ENCODE measurements at places on chromosomes 6 and 20.

DNA sequence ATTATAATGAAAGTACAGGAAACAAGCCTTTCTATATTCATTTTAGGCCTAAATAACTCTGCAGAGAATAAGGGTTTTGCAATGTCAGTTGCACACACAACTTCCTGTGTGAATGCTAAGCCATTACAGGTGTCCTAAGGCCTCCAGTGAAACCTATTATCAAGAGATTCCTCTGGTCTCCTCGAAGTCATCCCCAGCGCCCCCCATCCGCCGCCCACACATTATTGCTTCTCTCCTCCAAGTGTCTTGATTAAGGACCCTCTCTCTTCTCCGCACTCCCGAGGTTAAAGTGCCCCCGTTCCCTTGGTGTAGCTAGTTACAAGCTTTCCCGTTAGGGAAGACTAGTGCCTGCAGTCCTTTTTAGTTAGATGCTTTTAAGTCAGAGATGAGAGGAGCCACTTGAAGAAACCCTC lies 1.3 kb downstream of the HIVEP2 start:
- DNase-seq, result no peak

- DNase-seq, result no peak
Observed at GRCh38 chr6:160391419-160392116, 43.4 kb downstream of the SLC22A3 start.

- no peak for DNase-seq
Observed at GRCh38 chr6:129475477-129476247, 234.3 kb downstream of the ARHGAP18 start.

DNA sequence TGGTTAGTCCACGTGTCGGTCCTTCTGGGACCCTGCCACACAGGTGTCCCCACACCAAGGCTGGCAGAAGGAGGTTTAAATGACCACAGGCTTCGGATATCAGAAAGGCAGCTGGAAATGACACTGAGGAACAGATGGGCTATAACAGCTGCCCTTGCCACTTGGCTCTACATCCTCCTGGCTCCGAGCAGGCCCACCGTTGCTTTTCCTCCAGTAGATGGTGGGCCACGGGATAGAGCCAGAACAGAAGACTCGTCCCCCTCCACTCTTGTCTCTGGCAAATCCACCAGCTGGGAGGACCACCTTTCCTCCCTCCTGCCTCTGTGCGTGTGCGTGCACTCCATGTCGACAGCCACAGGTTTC lies 17.6 kb downstream of the WRNIP1 start:
- no peak for DNase-seq

GRCh38 chr6:107132330-107132954 lies 17.1 kb upstream of the BEND3 start:
- DNase-seq, result no peak

GRCh38 chr6:143536866-143537691 lies 25.6 kb upstream of the FUCA2 start:
- no peak for DNase-seq

DNA sequence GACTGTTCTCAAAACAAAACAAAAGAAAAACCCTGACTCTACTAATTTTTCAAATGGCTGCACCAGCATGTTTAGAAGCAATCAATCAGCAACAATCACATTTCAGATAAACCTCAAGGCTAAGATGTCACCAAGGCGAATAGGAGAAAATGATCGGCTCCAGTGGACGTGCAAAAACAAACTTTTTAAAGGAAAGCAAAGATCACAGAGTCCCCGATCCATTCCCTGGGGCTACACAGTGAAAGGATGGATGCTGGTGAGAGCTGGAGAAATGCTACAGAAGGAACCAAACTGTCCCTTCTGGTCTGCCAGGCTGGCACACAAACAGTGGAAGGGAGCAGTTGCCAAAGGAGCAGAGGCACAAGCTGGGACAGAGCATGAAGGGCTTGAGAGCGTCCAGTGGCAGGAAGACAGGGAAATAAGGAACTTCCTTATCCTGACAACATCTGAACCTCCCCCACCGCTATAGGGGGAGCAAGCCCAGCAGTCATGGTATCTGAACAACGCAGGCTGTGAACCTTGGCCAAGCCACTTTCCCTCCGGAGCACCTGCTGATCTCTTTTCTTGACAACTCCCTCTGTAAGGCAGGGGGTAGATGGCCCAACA lies 73.7 kb upstream of the HIVEP1 start:
- no peak for DNase-seq

GRCh38 chr6:132703936-132704335 lies 9.9 kb downstream of the VNN1 start:
- no peak for DNase-seq

DNA sequence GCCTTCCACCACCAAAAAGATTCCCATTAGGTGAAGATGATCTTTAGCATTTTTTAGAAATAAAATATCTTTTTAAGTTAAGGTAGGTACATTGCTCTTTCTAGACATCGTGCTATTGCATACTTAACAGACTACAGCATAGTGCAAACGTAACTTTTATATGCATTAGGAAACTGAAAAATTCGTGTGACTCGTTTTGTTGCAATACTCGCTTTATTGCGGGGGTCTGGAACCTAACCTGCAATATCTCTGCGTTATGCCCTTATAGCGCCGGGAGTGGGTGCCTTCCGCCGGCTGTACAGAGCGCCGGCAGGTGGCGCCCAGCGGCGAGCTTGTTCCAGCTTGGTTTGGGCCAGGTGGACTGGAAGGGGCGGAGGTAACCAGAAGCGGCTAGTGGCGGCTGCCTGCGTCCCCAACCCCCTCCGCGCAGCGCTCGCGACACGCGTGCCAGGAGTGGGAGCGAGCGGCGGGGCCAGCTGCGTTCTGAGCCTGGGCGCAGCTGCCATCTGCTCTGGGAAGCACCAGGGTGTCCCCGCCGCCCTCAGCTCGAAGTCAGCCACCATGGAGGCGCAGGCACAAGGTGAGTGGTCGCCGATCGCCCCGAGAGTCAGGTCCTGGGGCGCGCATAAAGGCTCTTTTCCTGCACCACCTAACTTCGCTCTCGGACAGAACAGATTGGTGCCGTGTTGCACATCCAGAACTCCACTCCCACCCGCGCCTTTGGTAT lies at the start of gene TPD52L1:
TSS of gene TPD52L1 (plus strand) at position 383 of the 727 bp plus-strand sequence. CDS start at position 562, 179 bp downstream.
- DNase-seq, result no peak

DNA sequence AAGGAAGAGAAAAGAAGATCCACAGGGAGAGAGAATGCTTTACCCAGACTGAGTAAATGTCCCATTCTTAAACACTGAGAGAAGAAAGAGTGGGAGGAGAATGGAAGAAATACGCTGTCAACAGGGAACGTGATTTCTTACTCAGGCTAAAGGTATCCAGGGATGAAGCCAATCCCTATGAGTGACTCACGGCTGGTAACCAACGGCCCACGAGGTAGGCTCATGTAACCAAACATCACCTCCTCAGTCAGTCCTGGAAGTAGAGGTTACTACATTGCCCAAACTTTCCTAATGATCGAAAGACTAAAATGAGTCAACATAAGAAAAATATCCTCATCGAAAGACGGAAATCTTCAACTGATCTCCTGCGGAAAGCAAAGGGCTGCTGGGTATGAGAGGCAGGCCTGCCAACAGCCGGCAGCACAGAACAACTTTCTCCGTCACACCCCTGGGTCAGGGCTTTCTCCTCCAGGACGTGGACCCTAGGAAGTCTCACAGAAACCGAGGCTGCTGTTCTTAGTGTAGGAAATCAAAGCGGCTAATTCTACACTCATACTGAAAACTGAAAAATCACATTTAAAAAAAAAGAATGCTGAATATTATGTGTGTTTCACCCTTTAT lies 292.6 kb downstream of the GMDS start:
- no peak for DNase-seq

DNA sequence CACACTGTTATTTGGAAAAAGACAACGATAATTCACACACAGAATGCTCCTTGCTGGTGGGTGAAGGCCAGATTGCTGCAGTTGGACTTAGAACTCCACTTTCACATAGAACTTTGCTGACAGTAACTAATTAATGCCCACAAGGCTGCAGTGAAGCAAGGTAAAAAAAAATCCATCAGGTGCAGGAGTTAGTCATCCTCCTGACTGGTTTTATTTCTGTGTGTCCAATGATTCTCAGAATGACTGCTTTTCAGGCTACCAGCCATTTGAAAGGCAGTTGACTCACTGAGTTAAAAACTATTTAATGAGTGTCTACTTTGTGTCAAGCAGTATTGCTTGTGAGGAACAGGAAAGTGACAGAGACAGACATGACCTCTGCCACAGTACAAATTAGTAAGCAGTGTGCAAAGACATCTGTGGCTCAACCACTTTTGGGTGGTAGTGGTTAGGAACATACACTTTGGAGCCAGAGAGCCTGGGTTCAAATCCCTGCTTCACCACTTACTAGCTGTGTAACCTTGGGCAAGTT lies 41.9 kb downstream of the ELOVL5 start:
- DNase-seq, result no peak
